ENCODE measurements at places on chromosomes 4 and X.
A peak's percentile ranks its signal among the peaks of the same experiment; 100 is the strongest.

DNA sequence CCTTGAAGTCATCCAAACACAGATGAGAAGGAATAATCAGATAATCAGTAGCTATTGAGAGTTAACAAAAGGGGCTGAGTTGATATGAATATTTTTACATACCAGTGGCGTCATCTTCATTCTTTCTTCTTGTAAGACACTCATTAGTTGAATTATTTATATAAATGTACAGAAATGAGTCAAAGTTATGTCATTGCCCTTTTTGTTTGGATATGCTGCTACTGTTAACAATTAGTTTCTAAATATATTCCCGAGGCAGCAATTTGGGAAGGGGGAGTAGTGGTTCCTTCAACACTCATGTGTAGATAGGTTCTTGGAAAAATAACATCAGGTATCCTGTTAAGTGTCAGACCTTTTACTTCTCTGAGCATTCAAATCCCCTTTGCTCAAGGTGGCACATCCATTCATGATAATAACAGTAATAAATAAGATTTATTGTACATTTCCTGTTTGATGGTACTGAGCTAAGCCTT lies 436.6 kb downstream of the SPRY1 start:
- no peak for DNase-seq
- H3K27ac ChIP-seq = no peak overlapping the region
- peaks cover 31% of the 10 kb centered on the region for H3K4me1 ChIP-seq
- no peak overlapping the region for H3K4me3 ChIP-seq

DNA sequence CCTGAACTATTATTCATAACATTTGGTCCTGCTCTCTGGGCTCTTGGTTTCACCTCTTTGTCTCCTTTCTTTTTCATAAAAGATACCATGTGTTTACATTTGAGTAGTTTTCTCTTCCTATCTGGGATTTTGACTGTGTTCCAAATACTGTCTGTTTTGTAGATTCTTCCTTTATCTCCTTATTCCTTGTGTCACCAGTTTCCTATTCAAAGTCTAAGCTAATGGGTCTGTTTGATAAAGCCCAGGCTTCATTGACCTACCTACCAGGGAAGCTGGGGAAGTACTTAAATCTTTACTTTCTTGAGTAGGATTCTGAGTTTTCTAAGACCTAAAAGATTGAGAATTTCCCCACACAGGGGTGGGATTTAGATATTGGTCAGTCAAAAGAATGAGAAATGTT lies 409.5 kb downstream of the RAPGEF2 start:
- H3K27me3 ChIP-seq = no peaks in the 10 kb centered on the region
- H3K36me3 ChIP-seq = no peaks in the 10 kb centered on the region
- no peak overlapping the region for H3K4me3 ChIP-seq
- H3K27ac ChIP-seq = no peak overlapping the region

- H3K27ac ChIP-seq = peak overlapping the region; percentile 68
- H3K27me3 ChIP-seq = peaks cover 3% of the 10 kb centered on the region
- no peak overlapping the region for H3K4me3 ChIP-seq
- peaks cover 26% of the 10 kb centered on the region for H3K4me1 ChIP-seq
Observed at GRCh38 chr4:182286035-182286434, 42.8 kb downstream of the TENM3 start.

GRCh38 chr4:72360075-72360474 lies 208.9 kb downstream of the ADAMTS3 start:
- H3K27me3 ChIP-seq = no peaks in the 10 kb centered on the region
- H3K36me3 ChIP-seq = no peaks in the 10 kb centered on the region
- H3K27ac ChIP-seq = no peak overlapping the region
- H3K4me1 ChIP-seq = no peaks in the 10 kb centered on the region
- H3K4me3 ChIP-seq = no peak overlapping the region

DNA sequence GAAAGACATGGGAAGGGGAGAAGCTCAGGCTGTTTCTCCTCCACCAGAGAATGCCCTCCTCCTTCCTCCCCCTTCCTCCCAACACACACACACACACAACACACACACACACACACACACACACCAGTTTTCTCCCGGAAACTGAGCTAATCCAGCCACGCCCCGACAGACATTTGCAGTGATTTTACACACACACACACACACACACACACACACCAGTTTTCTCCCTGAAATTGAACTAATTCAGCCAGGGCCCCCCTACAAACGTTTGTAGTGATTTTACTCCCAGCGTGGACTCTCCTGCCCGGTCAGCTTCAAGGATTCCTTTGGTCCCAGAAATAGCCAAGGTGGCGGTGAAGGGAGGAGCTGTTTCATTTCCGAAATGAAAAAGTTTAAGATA lies 32.9 kb upstream of the STX18 start:
- peak overlapping the region; percentile 98 for H3K27ac ChIP-seq
- H3K4me3 ChIP-seq = peak overlapping the region; percentile 84
- peaks cover 53% of the 10 kb centered on the region for H3K36me3 ChIP-seq
- H3K27me3 ChIP-seq = peaks cover 6% of the 10 kb centered on the region
- DNase-seq = peak; percentile 29
- H3K4me1 ChIP-seq = peaks cover 63% of the 10 kb centered on the region

- H3K4me3 ChIP-seq = no peak overlapping the region
- H3K4me1 ChIP-seq = no peaks in the 10 kb centered on the region
- no peak overlapping the region for H3K27ac ChIP-seq
Observed at GRCh38 chr4:186228514-186228894, 1.2 kb downstream of the KLKB1 start.

- no peaks in the 10 kb centered on the region for H3K4me1 ChIP-seq
- no peak overlapping the region for H3K27ac ChIP-seq
- peaks cover 20% of the 10 kb centered on the region for H3K36me3 ChIP-seq
- H3K4me3 ChIP-seq = no peak overlapping the region
- no peaks in the 10 kb centered on the region for H3K27me3 ChIP-seq
Observed at GRCh38 chrX:148995661-148996060, 495.2 kb downstream of the AFF2 start.

DNA sequence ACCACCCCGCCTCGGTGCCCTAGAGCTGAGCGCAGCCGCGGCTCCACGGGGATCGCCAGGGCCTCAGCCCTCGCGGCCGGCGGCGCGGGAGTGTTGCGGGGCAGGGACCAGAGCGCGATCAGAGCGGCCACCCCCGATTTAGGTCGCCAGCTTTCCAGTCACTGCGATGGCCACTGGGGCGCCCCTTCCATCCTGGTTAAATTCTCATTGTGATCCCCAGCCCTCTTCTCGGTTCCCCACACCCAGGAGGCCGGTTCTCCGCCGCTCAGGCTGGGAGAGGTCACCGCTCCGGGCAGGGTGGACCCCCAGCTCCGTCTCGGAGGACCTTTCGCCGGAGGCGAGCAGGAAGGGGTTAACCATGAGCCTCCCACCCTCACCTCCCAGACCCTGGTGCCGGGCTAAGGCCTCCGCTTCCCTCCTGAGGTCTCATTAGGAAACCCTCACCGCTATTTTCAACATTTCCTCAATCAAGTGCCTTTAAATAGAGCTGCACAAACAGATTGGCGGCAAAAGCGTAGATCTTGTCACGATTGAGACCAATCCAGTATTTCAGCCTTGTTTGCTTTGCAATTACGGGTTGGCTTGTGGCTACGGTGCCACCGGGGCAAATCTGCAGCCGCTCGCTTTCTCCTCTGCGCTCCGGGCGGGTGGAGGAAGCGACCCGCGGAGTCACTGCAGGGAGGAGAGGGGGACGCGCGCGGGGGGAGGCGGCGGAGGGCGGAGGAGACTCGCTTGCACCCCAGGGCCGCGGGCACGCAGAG lies 8.3 kb upstream of the HAND2 start:
- peaks cover 13% of the 10 kb centered on the region for H3K4me1 ChIP-seq
- DNase-seq = peak; percentile 51
- H3K36me3 ChIP-seq = no peaks in the 10 kb centered on the region
- H3K27ac ChIP-seq = no peak overlapping the region
- peak overlapping the region; percentile 75 for H3K4me3 ChIP-seq

GRCh38 chr4:7704625-7705024 lies 235.0 kb downstream of the AFAP1 start:
- no peaks in the 10 kb centered on the region for H3K36me3 ChIP-seq
- H3K27me3 ChIP-seq = peaks cover 10% of the 10 kb centered on the region

DNA sequence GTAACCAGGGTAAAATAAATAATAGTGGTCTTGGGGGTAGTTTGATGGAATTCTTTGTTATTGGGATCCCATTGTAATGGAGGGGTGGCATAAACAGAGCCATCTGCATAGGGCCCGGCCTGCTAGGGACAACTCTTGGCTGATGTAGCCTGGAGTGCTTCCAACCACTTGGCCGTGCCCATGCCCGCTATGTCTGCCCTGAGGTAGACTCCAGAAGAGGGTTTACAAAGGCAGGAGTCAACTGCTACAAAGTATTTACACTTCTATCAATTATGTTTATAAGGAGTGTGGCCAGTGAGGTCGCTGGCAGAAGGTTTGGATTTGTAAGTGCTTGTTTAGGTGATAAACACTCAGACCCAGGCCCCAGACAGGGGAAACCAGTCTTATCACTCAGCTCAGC lies 8.1 kb downstream of the RASL11B start:
- H3K36me3 ChIP-seq = peaks cover 29% of the 10 kb centered on the region
- DNase-seq = no peak
- no peak overlapping the region for H3K27ac ChIP-seq
- H3K27me3 ChIP-seq = peaks cover 2% of the 10 kb centered on the region
- H3K4me3 ChIP-seq = no peak overlapping the region

DNA sequence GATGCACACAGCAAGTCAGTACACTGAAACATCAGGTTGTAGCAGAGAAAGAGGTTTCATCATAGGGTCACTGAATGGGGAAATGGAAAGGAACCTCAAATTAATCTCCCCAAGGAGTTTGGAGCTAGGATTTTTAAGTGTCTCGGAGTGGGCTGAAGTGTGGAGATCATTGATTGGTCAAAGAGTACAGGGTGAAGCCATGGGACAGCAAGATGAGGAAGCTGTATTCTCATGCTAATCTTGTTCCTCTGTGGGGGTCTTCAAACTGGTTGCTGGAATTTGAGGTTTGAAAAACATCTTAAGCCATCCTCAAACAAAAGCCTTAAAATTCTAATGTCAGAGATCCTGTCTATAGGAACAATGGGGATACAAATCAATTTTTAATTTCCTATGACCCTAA lies 78.8 kb upstream of the TEX13A start:
- no peaks in the 10 kb centered on the region for H3K27me3 ChIP-seq
- H3K4me3 ChIP-seq = no peak overlapping the region
- no peak overlapping the region for H3K27ac ChIP-seq
- no peak for DNase-seq
- H3K36me3 ChIP-seq = no peaks in the 10 kb centered on the region

DNA sequence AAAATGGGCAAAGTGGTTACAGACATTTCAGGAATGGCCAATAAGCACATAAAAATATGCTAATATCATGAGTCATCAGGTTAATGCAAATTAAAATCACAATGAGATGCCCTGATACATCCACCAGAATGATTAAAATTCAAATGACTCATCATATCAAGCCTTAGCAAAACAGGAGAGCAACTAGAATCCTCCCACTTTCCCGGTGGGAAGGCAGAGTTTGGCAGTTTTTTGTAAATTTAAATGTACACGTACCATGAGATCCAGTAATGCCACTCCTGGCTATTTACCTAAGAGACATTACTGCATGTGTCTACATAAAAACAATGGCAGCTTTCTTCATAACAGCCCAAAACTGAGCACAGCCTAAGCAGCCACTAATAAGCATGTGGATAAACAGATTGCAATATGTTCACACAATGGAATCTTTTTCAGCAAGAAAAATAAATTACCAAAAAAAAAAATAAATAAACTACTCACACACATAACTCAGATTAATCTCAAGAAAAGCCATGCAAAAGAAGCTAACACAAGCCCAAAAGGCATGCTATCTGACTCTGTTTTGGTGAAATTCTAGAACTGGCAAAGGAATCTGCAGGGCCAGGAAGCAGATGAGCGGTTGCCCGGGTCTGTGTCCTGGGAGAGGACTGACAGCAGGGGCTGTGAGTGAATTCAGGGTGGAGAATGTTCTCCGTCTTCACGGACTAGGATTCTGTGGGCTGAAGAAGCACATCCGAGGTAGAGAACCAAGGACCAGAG lies 48.8 kb downstream of the AFAP1 start:
- H3K36me3 ChIP-seq = peaks cover 39% of the 10 kb centered on the region
- no peaks in the 10 kb centered on the region for H3K27me3 ChIP-seq
- peak overlapping the region; percentile 94 for H3K27ac ChIP-seq
- no peak for DNase-seq
- H3K4me3 ChIP-seq = peak overlapping the region; percentile 53
- H3K4me1 ChIP-seq = peaks cover 58% of the 10 kb centered on the region

DNA sequence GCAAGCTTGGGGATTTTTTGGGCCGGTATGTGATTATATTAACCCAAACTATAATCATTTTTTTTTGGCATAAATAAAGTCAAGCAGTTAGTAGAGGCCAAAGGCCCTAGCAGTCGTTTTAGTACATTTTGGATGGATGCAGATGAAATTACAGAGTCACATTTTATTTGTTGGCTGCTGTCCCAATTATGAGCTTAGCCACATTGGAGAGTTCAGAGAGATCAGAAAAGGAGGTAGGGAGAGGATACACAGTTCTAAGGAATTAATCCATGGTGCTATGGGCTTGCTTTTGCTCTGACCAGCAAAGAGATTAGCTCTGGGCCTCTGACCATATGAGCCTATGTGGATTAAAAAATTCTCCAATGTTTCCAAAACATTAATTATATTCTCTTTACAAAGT lies 395.1 kb downstream of the RAPGEF2 start:
- H3K27me3 ChIP-seq = no peaks in the 10 kb centered on the region
- H3K4me1 ChIP-seq = peaks cover 25% of the 10 kb centered on the region
- no peaks in the 10 kb centered on the region for H3K36me3 ChIP-seq
- no peak for DNase-seq

GRCh38 chr4:26583538-26583864 lies 383 bp upstream of the TBC1D19 start:
- DNase-seq = no peak
- peak overlapping the region; percentile 98 for H3K4me3 ChIP-seq
- peak overlapping the region; percentile 91 for H3K27ac ChIP-seq
- peaks cover 24% of the 10 kb centered on the region for H3K36me3 ChIP-seq
- peaks cover 24% of the 10 kb centered on the region for H3K4me1 ChIP-seq

DNA sequence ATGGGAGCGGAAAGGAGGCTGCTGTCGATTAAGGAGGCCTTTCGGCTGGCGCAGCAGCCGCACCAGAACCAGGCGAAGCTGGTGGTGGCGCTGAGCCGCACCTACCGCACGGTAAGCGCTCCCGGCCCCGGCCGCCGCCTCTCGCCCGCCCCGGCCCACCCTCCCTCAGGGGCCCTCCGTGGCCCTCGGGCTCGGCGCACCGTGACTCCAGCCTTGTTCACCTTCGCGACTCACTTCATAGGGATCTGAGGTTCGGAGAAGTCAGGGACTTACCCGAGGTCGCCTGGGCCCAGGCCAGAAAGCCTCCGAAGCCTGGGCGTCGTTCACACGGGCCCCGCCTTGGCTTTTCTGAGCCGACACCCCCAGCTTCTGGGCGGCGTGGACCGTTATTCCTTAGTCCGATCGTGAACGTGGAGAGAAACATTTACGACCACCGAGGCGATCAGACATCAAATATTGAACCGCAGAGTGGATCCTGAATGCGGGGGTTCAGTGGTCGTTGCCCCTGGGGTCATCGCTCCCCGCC lies 362 bp downstream of the NCAPG start:
- peak overlapping the region; percentile 100 for H3K27ac ChIP-seq
- H3K36me3 ChIP-seq = peaks cover 47% of the 10 kb centered on the region
- no peaks in the 10 kb centered on the region for H3K27me3 ChIP-seq

GRCh38 chr4:47720787-47721186 lies 117.1 kb downstream of the CORIN start:
- H3K27me3 ChIP-seq = peaks cover 3% of the 10 kb centered on the region
- peaks cover 6% of the 10 kb centered on the region for H3K36me3 ChIP-seq
- peaks cover 29% of the 10 kb centered on the region for H3K4me1 ChIP-seq
- no peak overlapping the region for H3K4me3 ChIP-seq
- no peak for DNase-seq

GRCh38 chr4:20086067-20086798 lies 165.5 kb upstream of the SLIT2 start:
- H3K4me1 ChIP-seq = no peaks in the 10 kb centered on the region
- H3K27me3 ChIP-seq = no peaks in the 10 kb centered on the region
- no peak overlapping the region for H3K4me3 ChIP-seq
- H3K36me3 ChIP-seq = no peaks in the 10 kb centered on the region
